ENCODE measurements at places on chromosomes 6 and 20.

GRCh38 chr6:4162370-4162769, 27.0 kb upstream of the ECI2 start:
- no peak for DNase-seq

- DNase-seq: no peak
Measured at GRCh38 chr6:168950858-168951214, 302.8 kb downstream of the THBS2 start.

DNA sequence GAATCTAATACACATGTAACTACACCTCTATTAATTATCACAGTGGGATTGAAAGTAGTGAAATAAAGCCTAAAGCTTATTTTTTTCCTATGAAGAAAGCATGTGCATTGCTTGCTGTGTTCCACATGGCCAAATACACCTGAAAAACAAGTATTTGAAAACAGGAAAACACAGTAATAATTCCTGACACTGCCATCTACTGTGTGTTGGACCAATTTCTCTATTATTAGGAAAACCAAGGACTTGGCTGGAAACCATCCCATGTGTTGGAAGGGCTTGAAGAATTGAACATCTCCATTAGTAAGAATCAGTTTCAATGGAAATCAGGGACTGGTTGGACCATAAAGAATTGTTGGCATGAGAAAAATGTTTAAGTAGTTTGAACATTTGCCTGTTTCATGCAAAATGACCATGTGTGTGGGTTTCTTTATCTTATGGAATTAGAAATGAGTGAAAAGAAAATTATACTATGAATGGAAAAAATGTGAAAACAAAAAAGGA, 124.1 kb downstream of the PHF3 start:
- no peak for DNase-seq

DNA sequence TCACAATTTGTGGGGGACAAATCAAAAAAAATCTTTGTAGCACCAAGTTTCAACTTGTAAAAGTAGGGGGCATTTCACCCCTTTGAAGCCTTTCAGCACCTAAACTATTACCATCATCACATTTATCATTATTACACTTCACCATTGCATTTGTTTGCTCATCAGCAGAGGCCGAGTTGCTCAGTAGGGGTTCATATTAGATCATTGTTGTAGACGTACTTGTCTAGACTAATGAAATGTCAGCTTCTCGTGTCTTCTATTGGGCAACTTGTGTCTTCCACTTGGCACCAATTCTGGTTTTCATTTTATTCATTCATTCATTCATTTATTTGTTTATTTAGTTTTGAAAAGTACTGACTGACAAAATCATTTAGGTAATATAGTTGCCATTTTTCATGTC, 338.3 kb upstream of the KCNQ5 start:
- DNase-seq: no peak

GRCh38 chr6:14452567-14453527, 335.3 kb downstream of the CD83 start:
- DNase-seq: peak; percentile 26

GRCh38 chr20:24648481-24648880, 179.1 kb downstream of the SYNDIG1 start:
- no peak for DNase-seq

DNA sequence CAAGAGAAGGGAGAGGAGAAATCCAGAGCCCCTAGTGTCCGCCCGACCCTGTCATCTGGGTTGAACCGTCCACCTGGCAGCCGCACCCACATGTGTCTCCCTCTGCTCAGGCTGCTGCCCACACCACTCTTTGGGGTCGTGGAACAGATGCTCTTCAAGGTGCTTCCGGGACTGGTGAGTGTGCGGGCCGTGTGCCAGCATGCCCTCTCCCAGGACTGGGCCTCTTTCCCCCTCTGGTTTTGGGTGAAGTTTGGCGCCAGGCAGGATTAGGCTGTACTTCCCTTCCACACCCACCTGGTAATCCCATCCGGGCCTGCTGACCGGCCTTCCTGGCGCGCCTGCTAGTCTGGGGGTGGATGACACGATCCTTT, 7.9 kb downstream of the BPIFB3 start:
- DNase-seq: no peak

DNA sequence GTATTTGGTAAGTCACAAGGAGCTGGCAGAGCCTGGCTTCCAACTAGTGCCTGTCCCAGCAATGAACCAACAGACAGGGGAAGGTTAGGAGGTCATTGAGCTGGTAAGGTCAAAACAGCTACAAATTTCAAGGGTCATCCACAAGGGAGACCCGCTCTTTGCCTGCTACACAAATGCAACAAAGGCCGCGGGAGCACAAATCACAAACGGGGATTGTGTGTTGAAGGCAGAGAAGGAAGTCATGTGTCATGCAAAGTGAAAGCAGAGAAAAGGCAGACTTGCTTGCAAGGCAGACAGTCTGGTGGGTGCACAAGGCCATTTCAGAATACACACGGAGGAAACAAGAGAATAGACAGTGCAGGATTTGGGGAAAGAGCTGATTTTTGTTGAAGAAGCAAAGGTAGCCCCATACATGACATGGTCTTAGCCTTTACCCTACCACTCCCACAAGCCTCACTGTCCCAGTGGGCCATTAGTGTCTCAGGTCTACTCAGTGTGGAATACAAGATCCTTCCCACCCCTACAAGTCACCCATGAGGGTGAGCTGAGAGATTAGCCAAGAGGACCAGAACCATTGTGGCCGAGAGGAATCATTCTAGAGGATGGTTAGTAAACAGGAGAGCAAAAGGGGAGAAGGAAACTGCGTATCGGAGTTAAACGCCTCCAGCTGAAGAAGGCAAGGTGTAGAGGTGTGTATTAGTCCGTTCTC, 18.1 kb upstream of the SAMHD1 start:
- DNase-seq: peak; percentile 63

DNA sequence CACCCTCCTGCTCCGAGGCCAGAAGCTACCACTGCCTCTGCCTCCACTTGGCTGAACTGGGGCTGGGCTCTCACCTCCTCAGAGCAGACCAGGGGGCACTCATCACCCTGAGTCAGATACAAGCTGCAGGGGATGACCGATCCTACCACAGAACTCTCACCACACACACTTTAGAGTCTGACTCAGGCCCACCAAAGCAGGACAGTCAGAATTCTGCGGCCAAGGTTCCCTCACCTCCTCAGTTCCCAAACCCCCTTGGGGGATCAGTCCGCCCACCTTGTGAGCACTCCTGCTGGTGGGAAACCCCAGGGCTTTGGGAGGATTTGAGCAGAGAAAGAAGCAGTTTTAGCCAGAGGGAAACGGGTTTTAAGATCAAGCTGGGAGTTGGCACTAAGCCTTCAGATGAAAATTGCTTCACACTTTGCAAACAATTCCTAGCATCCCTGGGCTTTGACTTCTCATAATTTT, 587.8 kb upstream of the JAG1 start:
- DNase-seq: no peak

- DNase-seq: no peak
Measured at GRCh38 chr20:41573955-41574354, 44.2 kb downstream of the CHD6 start.

DNA sequence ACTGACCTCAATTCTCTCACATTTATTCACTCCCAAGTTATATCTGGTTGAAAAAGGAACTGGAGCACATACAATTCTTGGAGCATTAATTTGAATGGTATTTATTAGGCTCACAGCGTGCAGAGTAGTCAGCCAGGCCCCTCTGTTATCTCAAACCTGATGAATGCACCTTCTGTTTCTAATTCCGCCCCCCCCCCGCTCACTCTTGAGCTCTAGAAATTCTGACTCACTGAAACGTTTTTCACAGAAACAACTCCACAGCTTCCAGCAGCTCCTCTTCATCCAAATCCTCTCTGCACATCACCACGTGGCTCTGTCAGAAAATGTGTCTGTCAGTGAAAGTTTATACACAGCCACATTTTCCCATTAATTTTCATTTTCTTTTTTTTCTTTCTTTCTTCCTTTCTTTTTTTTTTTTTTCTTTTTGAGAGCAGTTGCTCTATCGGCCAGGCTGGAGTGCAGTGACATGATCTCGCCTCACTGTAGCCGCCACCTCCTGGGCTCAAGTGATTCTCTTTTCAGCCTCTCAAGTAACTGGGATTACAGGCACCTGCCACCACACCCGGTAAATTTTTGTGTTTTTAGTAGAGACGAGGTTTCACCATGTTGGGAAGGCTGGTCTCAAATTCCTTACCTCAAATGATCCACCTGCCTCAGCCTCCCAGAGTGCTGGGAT, 109.4 kb downstream of the TBXT start:
- no peak for DNase-seq

GRCh38 chr6:56911847-56912246, 43.1 kb upstream of the BEND6 start:
- DNase-seq: no peak

DNA sequence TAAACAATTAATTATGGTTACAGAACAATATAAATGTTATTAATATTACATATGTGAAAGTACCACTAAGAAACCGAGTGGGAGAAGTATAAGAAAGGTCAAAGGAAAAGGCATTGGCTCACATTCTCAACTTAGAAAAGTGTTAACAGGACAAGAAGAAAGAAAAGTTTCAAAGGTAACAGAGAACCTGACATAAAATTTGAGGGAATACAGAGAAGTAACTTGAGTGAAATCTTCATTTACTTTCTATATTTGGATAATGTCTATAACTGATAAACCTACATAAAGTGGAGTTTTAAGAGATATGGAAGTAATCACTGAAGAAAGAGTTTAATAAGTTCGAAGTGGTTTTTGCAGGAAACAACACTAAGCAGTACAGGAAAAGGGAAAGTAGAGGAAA, 30.1 kb downstream of the REPS1 start:
- no peak for DNase-seq

DNA sequence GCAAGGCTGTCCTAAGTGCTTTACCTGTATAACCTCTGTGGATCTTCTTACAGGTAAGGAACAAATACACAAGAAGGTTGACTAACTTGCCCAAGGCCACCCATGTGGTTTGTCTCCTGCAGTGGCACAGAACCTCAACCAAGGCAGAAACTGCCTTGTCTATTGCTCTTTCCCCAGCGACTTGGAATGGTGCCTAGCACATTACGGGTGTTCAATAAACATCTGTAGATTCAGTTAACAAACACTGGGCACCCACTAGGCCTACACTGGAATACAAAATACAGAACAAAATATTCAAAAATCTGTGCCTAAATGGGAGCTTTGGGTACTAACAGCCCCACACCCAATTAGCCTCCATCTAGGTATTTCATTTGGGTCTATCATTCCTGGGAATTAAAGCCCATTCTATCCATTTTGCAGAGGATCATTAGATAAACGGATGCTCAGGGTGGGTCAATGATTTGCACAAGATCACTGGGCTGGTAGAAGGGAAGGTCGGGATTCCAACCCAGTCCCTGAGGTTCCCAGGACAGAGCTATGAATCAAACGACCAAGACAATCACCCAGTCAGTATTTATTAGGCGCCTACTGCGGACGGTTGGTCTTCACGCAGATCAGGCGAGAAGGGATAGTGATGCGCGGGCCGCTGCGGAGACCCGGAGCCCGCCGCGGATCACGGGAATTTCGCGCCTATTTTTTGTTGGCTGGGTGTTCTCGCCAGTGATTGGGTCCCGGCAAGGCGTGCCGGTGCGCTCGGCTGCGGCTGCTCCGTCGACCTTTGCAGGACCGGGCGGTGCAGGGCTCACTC, at the start of gene STK35:
STK35 (plus strand) TSS at position 771 of the 808 bp plus-strand sequence. CDS start 55 bp downstream, outside the sequence.
- peak; percentile 70 for DNase-seq

- no peak for DNase-seq
Measured at GRCh38 chr6:168520233-168520632, 79.2 kb downstream of the SMOC2 start.

DNA sequence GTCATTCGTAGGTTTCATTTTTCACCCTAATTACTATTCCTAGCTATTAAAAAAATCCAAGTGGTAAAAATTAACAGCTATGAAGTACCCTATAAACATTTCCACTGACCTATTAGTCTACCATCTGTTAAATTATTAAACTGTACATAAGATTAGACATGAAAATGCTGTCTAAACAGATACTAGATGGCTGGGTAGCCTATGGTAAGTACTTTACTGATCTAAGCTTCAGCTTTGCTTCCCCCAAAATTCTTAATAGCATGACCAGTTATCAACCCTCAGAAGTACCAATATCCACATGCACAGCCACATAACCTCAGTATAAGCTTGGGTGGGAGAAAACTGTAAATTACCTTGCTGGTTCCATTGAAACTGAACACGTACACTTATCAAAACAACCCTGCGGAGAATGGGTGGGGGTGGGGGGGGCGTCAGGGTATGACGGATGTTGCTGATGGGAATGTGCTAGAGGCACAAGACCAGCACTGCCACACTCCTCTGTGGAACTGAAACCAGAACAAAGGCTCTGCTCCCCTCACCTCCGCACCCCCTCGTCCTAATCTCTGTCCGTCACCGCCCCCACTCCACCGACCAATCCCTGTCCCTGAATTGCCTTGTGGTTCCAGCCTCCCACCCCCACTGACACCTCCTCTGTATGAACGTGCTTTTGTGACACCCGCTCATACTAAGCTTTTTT, 45.3 kb downstream of the B4GALT5 start:
- peak; percentile 76 for DNase-seq

GRCh38 chr6:42366999-42367352, 84.8 kb downstream of the TRERF1 start:
- DNase-seq: no peak

- DNase-seq: no peak
Measured at GRCh38 chr20:51486197-51487005, 56.1 kb downstream of the NFATC2 start.

DNA sequence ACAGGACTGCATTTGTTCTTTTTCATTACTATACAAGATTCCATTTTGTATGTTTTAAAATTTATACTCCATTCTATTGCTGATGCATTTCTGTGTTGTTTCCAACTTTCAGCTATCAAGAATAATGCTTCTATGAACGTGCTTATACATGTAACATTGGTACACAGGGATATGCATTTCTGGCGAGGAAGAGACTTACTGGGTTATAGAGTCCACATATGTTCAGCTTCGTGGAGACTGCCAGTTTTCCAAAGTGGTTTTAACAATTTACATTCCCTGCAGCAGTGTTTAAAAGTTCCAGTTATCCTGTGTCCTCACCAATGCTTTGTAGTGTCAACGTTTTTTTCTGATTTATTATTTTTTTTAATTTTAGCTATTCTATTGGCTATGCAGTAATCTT, 48.5 kb downstream of the AIG1 start:
- no peak for DNase-seq

DNA sequence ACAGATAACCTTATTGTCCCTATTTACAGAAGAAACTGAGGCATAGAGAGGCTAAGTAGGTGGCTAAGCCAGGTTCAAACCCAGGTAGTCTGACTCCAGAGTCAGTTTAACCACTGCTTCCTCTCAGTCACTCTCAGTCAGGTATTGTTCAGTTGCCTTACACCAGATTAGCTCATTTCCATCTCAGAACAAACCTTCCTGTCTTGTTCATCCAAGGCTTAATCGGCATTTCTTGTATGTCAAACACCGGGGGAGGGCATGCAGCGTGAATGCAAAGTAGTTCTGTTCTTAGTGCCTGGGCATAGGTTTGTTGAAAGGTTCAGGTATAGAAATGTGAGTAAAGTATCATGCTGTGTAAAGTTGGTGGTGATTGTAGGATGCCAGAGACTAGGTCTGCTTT, 51.7 kb downstream of the CTNNBL1 start:
- DNase-seq: peak; percentile 28

DNA sequence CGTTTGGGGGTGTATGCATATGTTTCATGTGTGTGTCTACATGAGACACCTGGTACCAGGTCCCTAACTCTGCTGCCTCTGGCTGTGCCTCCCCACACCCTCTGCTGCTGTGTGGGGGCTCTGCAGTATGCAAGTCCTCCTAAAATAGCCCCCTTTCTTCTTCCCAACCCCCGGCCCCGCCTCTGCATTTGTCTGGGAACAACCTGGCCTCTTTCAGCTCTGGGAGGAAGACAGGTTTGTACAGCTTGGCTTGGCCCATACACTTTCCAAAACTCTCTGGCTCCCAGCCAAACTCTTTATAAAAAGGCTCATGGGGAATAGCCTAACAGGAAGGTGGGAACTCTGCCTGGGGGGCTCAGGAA, 27.1 kb upstream of the EMILIN3 start:
- DNase-seq: no peak

GRCh38 chr20:42613076-42613475, 576.6 kb downstream of the PTPRT start:
- no peak for DNase-seq
